ENCODE measurements at places on chromosomes 4 and X.
A peak's percentile ranks its signal among the peaks of the same experiment; 100 is the strongest.

DNA sequence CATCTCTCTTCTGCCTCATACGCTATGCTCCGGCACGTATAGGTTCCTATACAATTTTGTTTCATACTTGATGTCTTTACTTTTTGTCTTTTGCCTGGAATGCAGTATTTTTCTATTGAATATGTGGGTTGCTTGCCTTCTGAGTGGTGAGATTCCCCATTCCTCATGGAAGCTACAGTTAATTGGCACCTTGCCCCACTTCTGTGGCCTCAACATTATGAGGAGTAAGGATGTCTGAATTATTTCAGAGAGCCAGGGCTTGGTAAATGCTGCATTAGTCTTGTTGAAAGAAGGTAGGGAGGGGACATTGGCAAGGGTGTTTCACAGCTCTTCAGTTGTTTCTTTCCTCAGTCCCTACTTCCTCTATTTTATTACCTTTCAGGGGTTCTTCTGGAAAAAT is 23.0 kb downstream of the CDKL5 start:
- no peak for DNase-seq

- no peak for DNase-seq
Observed at GRCh38 chr4:53712408-53713020, 121.2 kb upstream of the LNX1 start.

DNA sequence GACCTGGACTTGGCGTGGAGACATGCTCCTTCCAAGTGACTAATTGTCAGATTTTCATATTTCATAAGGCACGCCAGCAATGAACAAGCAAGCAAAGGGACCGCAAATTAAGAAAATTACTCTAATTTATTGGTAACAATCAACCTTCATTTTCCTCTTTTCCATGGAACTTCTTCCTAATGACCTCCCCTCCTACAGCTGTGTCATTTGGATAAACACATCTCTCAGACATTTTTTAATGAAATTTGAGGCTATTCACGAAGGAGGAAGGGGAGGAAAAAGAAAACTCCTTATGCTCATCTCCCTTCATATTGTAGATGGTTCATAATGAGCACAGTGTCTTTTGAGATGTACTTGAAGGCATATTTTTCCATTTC is 38.6 kb upstream of the TLR3 start:
- DNase-seq = no peak

DNA sequence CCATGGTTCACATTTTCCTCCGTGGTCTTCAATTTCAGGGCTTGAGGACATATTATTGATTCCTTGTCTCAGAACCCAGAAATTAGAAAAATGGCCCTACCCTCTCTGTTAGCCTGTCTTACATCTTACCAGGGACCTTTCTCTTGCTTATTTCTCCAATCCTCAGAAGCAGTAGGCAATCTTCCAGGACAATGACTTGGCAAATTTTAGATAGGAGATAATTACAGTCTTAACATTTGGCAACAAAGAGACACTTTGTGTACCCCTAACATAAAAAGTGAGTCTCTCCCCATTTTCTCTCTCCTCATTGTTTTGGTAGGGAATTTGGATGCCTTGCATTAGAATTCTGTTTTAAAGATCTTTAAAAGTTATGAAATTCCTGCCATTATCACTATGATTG is 778.1 kb upstream of the SLIT2 start:
- DNase-seq = no peak

- DNase-seq = no peak
Observed at GRCh38 chrX:130083107-130083490, 27.2 kb downstream of the ELF4 start.

DNA sequence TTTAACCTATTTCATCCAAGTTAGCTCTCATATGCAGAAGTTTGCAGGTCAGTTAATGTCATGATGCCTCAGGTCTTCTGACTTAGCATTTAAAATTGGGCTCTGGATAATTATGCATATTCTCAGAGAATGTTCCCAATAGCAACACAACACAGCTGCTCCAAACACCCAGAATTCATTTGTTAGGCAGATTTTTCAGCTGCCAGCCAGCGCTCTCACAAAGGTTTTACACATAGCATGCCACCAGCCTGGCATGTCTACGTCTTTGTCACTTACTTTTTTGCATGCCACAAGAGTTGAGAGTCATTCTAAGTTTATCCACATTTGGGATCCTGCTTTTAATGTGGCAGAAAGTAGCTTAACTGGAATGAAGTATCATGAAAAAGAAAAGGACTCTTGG is 84.8 kb downstream of the LIMCH1 start:
- DNase-seq = no peak

DNA sequence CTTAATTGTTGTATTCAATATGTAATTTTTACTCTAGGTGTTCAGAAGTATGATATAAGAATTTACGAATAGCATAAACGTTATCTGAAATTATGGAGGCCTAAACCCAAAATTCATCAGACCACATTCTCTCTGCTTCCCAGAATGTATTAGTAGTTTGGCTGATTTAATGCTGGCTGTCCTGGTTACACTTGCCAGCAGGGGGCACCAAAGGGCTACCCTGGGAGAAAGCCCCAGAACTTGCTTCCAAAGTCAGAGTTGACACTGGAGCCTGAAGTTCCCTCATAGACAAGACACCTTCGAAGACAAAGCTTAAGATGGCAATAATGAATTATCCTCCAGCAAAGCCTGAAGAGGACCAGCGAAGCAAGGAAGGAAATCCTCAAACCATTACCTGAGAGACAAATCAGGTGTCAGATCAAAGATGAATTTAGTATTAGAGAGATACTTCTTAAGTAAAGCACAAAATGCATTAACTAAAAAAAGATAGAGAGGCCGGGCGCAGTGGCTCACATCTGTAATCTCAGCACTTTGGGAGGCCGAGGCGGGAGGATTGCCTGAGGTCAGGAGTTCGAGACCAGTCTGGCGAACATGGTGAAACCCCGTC is 11.3 kb upstream of the ANOS1 start:
- peak; percentile 64 for DNase-seq

DNA sequence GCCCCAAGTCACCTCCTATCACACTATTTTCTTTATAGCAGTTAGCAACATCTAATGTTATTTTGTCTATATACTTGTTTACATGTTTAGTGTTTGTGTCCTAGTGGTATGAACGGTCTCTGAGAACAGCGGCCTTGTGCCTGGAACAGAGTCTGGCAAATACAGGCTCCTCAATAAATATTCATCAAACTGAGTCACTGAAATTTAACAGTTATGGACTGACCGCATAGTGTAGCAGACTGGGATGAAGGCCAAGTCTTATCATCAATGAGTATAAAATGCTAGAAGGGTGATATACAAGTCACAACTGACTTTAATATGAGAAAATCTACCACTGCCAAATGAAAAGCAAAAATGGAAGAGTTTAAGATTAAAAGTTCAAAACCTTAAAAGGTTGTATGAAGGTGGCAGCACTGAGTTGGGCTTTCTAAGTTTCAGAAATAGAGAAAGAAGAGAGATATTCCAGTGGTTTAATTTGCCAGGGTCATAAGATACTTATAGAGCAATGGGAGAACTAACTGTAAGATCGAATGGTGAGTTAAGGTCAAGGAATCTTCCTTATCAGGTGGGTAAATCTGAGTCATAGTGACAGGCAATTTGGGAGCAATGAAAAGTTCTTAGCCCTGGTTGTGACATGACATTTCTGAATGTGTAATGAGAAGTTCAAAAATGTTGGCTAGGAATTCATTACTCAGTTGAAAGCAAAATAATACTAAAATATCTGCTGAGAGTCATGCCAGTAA is 34.9 kb downstream of the ELOVL6 start:
- DNase-seq = no peak

DNA sequence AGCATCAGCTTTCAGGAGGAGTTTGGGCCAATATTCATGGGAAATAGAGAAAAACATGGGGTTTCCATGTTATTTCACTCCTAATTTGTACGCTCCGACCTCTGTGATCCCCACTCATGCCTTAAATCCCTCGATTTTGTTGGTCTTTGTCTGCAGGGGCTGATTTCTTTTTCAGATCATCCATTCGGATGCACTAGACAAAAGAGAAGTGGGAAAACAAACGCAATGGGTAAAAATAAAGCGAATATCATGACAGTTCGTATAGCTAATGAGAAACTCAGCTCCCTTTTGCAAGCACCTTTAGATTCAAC is 139.1 kb upstream of the PLAC1 start:
- no peak for DNase-seq

DNA sequence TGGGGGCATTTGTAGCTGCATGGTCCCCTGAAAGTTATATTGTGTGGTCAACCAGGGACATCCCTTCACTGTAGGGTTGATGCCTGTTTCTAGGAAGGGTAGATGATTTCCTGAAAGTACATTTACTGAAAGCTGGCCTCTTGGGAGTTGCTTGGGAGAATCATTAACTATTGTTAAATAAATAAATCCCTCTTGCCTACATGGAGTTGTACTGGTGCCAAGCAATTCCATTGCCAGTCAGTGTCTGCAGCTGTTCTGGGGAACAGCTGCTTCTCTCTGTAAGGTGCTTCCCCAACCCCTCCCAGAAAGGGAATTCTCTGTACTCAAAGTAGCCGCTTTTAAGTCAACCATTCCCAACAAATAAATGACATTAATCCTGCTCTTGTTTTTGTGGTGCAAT is 51.1 kb downstream of the C4orf51 start:
- no peak for DNase-seq

GRCh38 chr4:100079264-100079663 is 111.0 kb downstream of the DDIT4L start:
- peak; percentile 29 for DNase-seq

- DNase-seq = no peak
Observed at GRCh38 chrX:16633754-16634153, 16.2 kb upstream of the S100G start.

GRCh38 chr4:180434131-180434895 is 1808.9 kb upstream of the TENM3 start:
- DNase-seq = no peak

DNA sequence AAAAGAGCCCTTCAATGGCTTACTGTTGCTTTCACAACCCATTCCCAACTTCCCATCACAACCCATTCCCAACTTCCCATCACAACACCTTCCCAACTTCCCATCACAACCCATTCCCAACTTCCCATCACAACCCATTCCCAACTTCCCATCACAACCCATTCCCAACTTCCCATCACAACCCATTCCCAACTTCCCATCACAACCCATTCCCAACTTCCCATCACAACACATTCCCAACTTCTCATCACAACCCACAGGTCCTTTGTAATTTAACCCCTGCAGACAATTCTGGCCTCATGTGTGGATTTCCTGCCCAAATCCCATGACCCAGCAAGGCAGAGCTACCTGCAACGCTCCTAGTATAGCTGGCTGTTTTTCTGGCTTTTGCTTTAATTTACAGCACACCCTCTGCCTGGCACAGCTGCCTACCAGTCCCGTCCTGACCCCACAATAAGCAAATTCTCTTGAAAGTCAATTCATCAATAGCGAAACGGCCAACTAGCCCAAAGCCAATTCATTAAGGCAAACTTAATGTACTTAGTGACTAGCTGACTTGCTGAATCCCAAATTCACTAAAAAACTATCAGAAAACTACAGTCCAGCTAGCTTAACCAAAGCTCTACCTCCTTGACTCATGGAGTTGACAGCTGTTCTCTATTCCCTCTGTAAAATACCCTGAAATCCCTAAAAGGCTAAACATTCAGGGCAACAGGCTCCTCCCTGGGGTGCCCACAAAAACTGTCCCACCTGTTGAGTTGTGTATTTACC is 75.6 kb downstream of the AFAP1 start:
- DNase-seq = peak; percentile 50

DNA sequence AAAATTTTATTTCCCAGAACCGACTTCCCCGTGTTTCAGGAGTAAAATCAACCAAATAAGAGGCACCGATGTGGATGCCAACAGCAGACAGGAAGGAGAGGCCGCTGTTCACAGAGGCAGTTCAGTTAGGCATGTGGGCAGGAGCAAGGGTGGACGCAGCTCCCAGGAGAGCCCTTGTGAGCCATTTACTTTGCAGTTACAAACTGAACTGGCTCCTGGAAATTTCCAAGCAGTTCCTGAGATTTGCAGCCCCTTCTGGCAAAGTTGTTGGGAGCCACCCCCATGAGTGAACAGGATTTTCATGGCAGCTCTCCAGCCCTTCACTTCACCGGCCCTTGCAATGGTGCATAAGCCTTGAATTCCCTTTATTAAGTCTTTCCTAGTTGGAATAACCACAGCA is 189.1 kb downstream of the AFAP1 start:
- DNase-seq = no peak

DNA sequence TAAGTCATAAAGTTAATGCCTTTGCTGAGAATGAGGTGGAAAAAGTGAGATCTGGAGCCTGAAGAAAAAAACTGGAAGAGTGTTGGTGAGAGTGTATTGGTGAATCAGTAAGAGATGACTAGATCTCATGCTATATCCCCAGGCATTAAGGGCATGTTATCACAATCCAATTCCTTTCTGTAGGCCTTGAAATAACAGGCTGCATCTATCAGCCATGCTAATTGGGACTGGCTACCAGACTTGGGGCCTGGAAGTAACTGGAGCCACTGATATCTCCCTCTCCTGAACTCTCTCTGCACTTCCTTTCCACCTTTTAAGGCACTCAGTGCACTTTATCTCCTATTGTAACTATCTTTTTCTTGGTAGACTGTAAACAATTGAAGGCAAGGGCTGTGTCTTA is 88.8 kb upstream of the HPRT1 start:
- DNase-seq = no peak

DNA sequence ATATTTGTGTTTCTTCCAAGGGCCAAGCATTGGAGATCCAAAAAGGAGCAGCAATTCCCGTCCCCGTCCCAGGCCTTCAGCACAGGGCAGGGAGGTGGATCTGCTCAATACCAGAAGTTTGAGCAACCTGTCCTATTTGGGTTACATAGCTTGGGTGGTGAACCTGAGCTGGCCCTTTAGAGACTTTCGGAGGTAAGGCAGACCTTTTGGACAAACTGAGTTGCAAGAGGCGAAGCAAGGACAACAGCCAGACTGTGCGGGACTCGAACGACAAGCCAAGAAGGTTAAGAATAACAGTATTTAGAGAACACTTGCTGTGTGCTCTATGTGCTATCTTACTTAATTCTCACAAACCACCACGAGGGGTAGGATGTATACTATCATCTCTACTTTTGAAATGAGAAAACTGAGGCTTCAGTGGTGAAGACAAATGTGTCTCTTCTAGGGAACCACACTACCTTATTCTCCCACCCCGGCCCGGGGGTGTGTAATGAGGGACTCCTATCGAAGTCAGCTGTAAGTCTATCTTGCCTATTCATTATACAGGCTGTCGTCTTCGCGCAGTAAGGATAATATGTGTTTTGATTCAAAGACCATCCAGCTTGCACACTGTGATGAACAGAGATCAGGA is 1.3 kb downstream of the NOP14 start:
- DNase-seq = peak; percentile 84

- DNase-seq = no peak
Observed at GRCh38 chr4:125322366-125322730, 7.6 kb downstream of the FAT4 start.
